ENCODE measurements at places on chromosomes 4 and X.

- no peak for DNase-seq
These were observed 31.9 kb upstream of the RASGEF1B start for GRCh38 chr4:81503586-81503985.

- no peak for DNase-seq
These were observed 1322.1 kb downstream of the ADGRL3 start for GRCh38 chr4:62522273-62522672.

DNA sequence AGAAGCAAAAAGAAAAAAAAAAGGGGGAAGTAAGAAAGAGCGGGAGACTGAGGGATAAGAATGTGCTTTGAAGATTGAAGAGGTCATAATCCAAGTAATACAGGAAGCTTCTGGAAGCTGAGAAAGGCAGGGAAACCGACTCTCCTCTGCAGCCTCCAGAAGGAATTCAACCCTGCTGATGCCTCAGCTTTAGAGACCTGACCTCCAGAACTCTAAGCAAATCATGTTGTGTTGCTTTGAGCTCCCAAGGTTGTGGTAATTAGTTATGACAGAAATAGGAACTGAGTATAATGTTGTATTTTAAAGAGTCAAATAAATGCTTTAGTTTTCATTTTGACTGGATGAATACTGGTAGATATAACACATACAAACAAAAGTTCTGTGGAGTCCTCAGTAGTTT is 48.0 kb upstream of the FAT1 start:
- DNase-seq, result no peak

GRCh38 chr4:8543623-8544022 is 36.6 kb upstream of the GPR78 start:
- no peak for DNase-seq

- DNase-seq, result no peak
These were observed 199.0 kb downstream of the DCHS2 start for GRCh38 chr4:154292589-154292988.

DNA sequence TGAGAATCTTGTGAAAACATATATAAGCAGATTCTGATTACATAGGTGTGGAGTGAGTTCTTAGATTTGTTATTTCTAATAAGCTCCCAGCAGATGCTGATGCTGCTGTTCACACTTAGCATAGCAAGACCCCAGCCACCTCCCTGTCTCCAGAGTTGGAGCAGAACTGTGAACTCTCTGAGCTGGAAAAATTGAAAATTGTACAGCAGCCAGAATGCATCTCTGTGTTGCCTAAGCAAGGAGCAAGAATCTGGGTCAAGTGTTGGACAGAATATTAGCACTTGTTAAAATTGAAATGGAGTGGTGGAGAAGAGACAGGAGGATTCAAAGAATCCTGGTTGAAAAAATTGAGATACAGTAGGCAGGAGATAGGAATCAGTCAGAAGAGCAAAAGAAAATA is 146.6 kb upstream of the FAM47C start:
- DNase-seq, result no peak

GRCh38 chrX:49308604-49309269 is 5.3 kb downstream of the GAGE10 start:
- DNase-seq, result no peak

DNA sequence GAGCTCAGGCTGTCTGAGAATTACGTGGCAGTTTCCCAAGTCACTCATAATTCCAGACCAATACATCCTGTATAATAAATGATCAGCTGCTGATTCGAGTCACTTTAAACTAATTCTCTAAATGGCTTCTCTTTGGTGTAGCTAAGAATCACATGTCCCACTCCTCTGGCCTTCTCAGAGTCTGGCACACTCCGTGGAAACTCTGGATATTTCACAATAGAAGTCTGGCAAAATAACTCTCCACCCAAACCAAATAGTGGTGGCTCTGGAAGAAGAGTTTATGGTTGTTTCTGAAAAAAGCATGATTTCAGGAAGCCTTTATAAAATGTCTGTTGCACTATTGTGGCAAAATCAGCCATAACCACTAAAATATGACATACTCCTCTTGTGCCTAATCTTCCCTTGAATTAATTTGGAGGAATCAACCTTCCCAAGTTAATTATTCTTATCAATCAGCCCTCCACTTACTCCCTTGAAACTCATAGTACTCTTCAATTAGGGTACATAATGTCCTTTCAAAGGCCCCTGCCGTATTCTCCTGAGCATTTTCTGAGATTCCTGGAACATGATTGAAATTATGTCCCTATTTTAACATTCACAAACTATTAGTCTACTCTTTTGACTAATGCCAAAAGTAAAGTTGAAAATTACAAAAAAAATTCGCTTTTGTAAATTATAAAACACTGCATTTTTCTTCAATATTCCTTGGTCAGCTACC is 991.6 kb downstream of the FAT4 start:
- DNase-seq, result no peak

GRCh38 chr4:147586032-147586431 is 31.2 kb upstream of the TMEM184C start:
- DNase-seq, result no peak

- no peak for DNase-seq
These were observed 712.9 kb upstream of the LCORL start for GRCh38 chr4:18734405-18734804.

DNA sequence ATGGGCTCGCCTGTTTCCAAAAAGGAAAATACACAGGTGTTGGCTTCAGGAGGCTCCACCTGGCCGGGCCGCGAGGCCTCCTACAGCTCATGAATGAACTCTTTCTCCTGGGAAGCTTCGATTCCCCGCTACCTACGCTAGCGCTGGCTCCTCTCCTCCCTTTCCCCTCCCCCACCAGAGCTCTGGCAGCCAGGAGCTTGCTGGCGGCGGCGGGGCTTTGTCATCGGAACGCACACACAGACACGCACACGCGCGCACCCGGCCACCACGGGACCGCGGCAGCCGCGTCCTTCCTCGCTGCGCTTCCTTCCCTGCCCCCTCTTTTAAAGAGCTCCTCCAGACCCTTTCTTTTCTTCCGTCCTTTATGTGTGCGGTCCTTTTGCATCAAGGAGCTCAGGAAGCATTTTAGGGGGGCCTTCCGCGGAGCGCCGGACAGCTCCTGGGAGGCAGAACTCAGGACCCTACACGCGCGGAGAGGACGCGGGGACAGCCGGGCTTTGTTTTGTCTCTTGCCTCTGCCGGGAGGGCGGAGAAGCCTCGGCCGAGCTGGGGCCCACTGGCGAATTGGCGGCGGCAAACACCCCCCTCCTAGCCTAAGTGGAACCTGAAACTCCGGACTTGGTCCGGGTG is 70.2 kb upstream of the BCOR start:
- DNase-seq, result no peak

DNA sequence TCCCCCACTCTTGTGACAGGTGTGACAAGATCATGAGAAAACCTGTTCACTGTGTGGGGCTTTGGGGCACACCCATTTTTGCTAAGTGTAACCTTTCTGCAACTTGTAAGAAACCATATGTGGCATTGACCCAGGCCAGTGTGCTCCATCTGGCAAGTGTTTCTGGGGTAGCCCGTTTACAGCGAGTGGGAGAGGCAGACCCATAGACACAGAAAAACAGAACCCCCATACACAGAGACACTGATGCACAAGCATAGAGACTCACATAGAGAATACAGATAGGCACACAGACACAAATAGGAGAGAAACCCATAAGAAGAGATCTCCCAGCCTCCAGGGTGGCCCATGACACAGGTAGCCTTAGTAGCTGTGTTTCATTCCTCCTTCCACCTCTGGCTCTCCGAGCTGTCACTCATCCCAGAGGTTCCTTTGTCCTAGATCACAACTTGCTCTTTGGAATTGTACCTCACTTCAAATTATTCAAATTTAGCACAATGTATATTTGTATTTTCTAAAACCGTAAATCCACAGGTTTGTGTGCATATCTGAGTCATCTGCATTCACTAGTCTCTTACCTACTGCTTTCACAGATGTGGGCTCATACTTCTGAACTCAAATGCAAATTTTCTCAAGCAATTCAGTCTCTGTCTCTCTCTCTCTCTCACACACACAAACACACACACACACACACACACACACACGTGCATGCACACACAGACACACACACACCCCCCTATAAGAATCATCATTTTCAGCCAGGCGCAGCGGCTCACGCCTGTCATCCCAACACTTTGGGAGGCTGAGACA is 114.4 kb downstream of the SH3KBP1 start:
- no peak for DNase-seq
